ENCODE measurements at places on chromosomes 7 and 10. TPM values are rescaled to one million over a fixed set of nuclear protein-coding genes. Genes with fewer than 3 reads are reported as not detected.

DNA sequence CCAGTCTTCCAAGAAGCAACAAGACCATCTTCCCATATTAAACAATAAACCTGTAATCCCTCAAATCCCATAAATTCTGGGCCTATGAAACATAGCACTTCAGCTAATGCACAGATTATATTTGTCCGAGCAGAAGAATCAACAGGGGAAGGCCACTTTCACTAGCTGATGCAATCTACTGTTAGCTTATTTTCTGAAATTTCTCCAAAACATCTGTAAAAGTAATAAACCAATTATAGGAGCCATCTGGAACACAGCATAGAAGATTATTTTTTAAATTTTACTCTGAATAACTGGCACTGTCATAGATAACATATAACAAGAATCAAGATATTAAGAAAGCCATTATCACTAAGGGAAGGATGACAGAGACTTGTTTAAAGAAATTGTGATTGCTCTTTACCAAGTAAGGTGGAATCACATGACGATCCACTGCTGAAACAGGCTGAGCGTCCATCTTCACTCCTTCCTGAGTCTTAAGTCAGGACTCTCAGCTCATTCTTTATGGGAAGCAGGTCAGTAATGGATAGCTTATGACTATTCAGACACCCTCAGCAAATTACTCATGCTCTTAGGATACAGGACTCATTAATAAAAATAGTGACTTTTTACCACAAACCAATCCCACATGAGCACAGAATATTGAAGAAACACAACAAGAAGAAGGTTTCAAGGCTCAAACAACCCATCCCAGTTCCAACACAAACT, 719.5 kb downstream of the XPNPEP1 start:
- DNase-seq: no peak

- DNase-seq: no peak
These were observed 90.7 kb upstream of the C1QL3 start for GRCh38 chr10:16612115-16612980.

- no peak for DNase-seq
These were observed 110.7 kb downstream of the CYTH3 start for GRCh38 chr7:6161463-6162330.

- no peak for DNase-seq
These were observed 11.3 kb downstream of the CHCHD3 start for GRCh38 chr7:133070562-133070961.

- DNase-seq: no peak
These were observed 20.0 kb upstream of the LRRC17 start for GRCh38 chr7:102892631-102893278.

- DNase-seq: no peak
These were observed 225.9 kb downstream of the LRMDA start for GRCh38 chr10:75657351-75657750.

DNA sequence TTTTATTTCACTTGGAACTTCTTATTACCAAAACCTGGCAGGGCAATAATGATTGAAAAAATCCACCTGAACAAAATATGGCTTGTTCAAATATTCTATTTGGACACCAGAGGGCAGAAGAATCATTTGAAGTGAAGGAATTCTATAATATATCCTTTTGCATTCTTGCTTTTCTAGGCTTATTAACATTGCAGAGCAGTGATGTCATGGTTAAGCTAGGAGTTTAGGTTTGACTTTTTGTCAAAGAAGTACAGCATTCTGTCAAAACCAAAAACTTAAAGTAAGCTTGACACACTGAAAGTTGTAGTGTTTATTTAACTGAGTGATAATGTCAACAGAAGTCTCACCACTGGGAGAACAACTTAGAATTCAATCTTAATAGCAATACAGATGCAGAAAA, 156.0 kb downstream of the SEMA3D start:
- DNase-seq: no peak

- peak; percentile 63 for DNase-seq
These were observed 220.1 kb downstream of the TNS3 start for GRCh38 chr7:47361746-47362215.

DNA sequence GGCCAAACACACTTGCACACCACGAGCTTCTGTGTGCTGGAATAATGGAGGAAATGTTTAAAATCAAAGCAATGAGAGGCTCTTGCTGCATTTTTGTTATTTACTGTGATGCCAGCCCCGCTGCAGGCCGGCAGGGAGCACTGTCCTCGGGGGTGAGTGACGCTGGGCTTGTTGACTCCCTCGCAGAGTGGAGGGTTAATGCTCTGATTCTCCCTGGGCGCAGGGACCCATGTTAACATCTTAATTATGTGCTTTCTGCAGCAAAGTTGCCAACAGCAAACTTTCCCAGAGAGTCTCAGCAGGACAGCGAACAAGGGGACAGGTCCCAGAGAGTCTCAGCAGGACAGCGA, 22.9 kb downstream of the SCART1 start:
- no peak for DNase-seq

DNA sequence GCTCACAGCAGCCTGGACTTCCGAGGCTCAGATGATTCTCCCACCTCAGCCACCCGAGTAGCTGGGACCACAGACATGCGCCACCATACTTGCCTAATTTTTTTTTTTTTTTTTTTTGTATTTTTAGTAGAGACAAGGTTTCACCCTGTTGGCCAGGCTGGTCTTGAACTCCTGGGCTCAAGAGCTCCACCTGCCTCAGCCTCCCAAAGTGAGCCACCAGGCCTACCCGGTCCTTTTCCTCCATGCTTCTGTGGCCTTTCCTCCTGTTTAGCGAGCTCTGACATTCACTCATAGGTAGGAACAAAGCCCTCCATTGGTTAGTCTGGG, 50.1 kb upstream of the SRPK2 start:
- DNase-seq: no peak

- DNase-seq: no peak
These were observed 31.4 kb upstream of the RSU1 start for GRCh38 chr10:16848562-16849154.

- peak; percentile 26 for DNase-seq
These were observed 140.7 kb upstream of the CALCR start for GRCh38 chr7:93715234-93715633.

GRCh38 chr10:78199759-78200158, 166.1 kb downstream of the RPS24 start:
- DNase-seq: no peak

GRCh38 chr7:11630355-11630754, 201.6 kb downstream of the THSD7A start:
- no peak for DNase-seq

GRCh38 chr7:101940830-101941229, 123.4 kb downstream of the CUX1 start:
- no peak for DNase-seq

GRCh38 chr10:10986606-10987005, 31.1 kb upstream of the CELF2 start:
- no peak for DNase-seq

- DNase-seq: no peak
These were observed 28.8 kb downstream of the ENO4 start for GRCh38 chr10:116878123-116878522.

DNA sequence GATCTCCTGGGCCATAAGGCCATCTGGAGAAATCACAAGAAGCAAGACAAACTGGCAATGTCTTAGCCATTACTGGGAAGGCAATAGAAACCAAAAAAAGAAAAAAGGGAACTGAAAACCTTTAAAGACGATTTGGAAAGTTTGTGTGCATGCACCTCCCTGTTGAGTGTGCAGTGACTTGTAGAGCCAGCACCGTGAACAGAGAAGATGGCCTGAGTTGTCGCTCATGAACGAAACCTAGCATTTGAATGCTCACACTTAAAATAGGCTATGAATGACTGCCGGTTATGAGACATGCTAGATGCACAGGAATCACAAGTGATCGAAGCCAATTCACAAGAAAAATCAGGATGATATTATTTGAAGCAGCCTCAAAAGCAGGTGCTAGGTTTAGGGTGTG, 151.3 kb upstream of the ADO start:
- no peak for DNase-seq

- DNase-seq: no peak
These were observed 48.7 kb downstream of the ARMC3 start for GRCh38 chr10:22976534-22976933.

- no peak for DNase-seq
These were observed 20.8 kb upstream of the VOPP1 start for GRCh38 chr7:55593172-55593514.

- no peak for DNase-seq
These were observed 59.5 kb upstream of the PDLIM1 start for GRCh38 chr10:95350219-95350829.

GRCh38 chr7:113283861-113284260, 165.5 kb upstream of the SMIM30 start:
- no peak for DNase-seq

GRCh38 chr7:113040849-113041248, 45.8 kb downstream of the GPR85 start:
- no peak for DNase-seq

DNA sequence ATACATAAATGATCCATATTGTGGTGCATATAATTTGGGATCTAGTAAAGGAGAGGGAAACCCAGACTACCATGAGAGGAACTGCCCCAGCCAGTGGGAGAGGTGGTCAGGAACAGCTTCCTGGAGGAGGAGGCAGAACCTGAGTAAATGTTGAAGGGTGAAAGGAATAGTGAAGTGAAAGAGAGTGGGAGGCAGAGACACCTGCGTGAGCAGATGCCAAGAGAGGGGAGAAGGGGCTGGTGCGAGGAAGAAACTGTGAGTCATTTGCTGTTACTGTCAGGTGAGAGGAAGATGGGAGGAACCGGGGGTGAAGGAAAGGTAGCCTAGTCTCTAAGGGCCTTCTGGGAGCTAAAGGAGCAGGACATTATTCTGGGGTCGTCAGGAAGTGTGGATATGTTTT, 294.8 kb downstream of the GRID1 start:
- DNase-seq: no peak

GRCh38 chr10:43119416-43120115, 18.7 kb upstream of the CSGALNACT2 start:
- DNase-seq: no peak

- DNase-seq: no peak
These were observed 18.7 kb downstream of the NEURL1 start for GRCh38 chr10:103512166-103512565.

- DNase-seq: no peak
These were observed 51.9 kb downstream of the MTPN start for GRCh38 chr7:135925210-135925609.

- peak; percentile 34 for DNase-seq
These were observed 89.5 kb downstream of the ANK3 start for GRCh38 chr10:60299961-60300883.

- DNase-seq: no peak
These were observed 64.6 kb downstream of the COL13A1 start for GRCh38 chr10:69866246-69866687.

DNA sequence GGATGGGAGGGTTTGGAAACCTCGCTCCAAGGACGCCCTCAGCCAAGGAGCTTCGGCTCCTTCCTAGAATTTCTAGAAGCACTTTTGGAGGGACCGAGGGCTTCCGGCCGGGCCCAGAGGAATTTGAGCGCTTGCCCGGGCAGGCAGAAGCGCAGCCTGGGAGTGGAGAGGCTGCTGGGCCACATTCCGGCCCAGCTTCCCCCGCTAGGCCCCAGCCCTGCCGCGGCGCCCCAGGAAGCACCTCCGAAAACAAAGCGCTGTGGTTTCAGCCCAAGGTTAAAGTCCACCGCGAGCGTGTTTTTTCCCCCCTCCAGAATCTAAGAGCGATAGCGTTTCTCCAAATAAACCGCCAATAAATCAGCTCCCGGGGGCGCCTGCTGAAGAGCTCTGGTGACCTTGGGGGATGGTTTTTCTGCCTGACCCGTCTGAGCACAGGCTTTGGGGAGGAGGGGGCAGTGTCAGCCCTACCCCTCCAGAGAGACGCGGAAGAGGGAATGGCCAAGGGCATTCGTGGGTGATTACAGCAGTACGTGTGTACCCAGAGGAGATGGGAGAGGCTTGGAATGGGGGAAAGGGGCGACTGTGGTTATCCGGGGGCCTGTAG, 5.7 kb upstream of the TNRC18 start:
- DNase-seq: peak; percentile 48

DNA sequence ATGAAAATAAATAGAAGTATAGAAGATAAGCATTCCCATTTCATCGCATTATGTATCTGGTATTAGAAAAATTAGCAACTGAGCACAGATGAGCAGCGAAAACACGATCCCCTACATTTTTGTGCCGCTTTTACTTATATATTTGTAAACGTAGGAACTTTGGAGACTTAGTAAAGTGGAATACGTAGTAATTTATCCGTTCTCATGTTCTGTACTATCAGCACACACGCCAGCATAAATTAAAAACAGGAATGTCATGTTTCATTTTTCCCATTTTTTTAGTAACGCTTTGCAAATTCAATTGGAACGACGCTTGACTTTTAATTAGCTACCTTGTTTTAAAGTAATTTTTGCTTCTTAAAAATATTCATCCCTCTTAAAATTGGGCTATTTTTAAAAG, 2.4 kb downstream of the ZNRF2 start:
- no peak for DNase-seq

DNA sequence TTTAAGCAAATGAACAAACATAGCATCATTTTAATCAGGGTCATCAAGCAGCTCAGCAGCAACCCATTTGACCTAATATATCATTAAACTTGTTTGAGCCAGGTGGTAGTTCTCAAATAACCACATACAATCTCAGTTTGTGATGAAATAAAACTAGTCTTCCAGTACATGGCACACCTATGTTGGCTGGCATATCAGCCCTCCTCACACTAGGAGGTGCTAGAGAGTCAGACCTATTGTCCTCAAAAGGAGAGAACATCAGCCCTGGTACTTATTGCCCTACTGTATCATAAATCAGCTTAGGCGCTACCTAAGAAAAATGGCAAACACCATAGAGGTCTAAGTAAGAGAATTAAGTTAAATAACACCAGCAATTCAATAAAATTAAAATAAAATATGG, 81.7 kb downstream of the CABCOCO1 start:
- DNase-seq: no peak

DNA sequence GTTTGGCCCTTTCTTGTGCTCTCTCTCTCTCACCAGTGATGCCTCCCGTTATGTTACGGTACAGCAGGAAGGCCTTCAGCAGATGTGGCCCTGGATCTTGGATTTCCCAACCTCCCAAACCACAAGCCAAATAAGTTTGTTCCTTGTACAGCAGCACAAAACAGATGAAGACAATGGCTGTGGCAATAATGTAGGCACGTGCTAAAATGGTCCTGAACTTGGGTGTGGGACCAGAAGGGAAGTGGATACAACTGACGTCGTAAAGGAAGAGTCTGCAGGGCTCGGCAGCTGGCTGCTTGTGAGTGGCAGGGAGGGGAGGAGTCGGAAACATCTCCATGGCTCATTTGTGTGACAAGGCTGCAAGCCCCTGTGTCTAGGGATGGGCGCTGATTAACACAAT, 26.8 kb downstream of the PROSER2 start:
- no peak for DNase-seq

DNA sequence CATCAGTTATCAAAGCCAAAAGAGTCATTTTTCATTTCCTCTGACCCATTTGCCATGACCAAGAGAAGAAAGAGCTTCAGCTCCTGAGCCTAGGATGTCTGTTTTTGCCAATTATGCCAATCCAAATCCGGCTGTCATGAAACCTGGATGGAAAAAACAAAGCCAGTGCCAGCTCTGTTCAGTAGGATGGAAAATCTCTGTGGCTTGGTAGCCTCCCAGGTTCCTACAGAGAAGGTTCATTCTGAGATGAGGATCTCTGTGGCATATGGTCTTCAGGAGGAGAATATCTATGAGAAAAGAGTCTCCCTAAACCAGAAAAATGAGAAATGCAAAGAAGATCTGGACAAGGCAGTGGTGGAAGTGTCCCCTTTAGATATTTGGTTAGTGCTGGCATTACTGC, 475.4 kb downstream of the CNTNAP2 start:
- no peak for DNase-seq

The ANKRD61 gene
- total RNA-seq: not detected

The PODXL gene
- 67.4 TPM for total RNA-seq

The TAF6 gene
- 34.1 TPM for total RNA-seq

The FBXL15 gene
- total RNA-seq: 12.3 TPM

The EBLN1 gene
- not detected for total RNA-seq

The CH25H gene
- total RNA-seq: 0.30 TPM

The SMO gene
- 4.6 TPM for total RNA-seq

The CYP3A4 gene
- total RNA-seq: not detected

The ACBD7 gene
- total RNA-seq: not detected

All from left ventricle myocardium inferior (tissue), 1 donor.